Osteoblast (primary cell): ENCODE measurements at places on chromosomes 1 and 21.

GRCh38 chr1:205523891-205524793 is 19.7 kb downstream of the CDK18 start:
- no peak overlapping the region for H3K4me3 ChIP-seq
- peaks cover 6% of the 10 kb centered on the region for H3K27me3 ChIP-seq
- no peaks in the 10 kb centered on the region for H3K36me3 ChIP-seq

- H3K27ac ChIP-seq = peak overlapping the region; percentile 71
- no peaks in the 10 kb centered on the region for H3K36me3 ChIP-seq
- H3K27me3 ChIP-seq = no peaks in the 10 kb centered on the region
- peaks cover 34% of the 10 kb centered on the region for H3K4me1 ChIP-seq
- peak; percentile 58 for DNase-seq
These were observed 1.6 kb downstream of the NRIP1 start for GRCh38 chr21:15063081-15063813.

DNA sequence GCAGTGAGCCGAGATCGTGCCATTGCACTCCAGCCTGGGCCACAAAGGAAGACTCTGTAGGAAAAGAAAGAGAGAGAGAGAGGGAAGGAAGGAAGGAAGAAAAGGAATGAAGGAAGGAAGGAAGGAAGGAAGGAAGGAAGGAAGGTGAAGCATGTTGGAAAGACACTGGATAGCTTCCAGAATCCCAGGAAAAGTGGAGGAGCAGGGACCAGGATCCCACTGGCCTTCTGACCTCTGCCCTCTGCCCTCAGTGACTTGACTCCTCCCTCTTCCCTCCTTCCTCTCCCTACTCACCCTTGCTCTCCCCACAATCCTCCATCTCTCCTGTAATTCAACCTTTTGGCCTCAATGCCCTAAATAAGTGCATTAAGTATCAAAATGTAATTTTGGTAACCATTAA is 4.1 kb upstream of the UTS2 start:
- H3K4me3 ChIP-seq = no peak overlapping the region
- no peaks in the 10 kb centered on the region for H3K36me3 ChIP-seq
- DNase-seq = no peak

GRCh38 chr1:245016700-245017099 is 138.1 kb upstream of the KIF26B start:
- H3K4me1 ChIP-seq = peaks cover 8% of the 10 kb centered on the region
- no peaks in the 10 kb centered on the region for H3K36me3 ChIP-seq
- no peaks in the 10 kb centered on the region for H3K27me3 ChIP-seq

- peaks cover 7% of the 10 kb centered on the region for H3K4me1 ChIP-seq
- H3K27me3 ChIP-seq = no peaks in the 10 kb centered on the region
- DNase-seq = peak; percentile 70
- no peak overlapping the region for H3K27ac ChIP-seq
These were observed 59.8 kb downstream of the IL12RB2 start for GRCh38 chr1:67367370-67368045.

DNA sequence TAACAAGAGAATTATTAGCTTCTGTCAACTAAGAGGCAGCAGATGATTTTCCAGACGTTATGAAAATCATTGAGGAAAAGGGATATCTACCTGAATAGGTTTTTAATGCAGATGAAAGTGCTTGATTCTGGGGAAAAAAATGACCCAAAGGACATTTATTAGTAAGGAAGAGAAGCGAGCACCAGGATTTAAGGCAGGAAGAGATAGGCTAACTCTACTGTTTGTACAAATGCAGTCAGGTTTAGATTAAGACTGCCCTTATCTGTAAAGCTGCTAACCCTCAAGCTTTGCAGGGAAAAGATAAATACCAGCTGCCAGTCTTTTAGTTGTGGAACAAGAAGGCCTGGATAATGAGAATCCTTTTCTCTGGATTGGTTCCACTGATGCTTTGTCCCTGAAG is 33.0 kb upstream of the LRIG2 start:
- no peak overlapping the region for H3K4me3 ChIP-seq
- DNase-seq = no peak
- H3K27ac ChIP-seq = no peak overlapping the region
- H3K27me3 ChIP-seq = no peaks in the 10 kb centered on the region
- H3K36me3 ChIP-seq = no peaks in the 10 kb centered on the region
